ENCODE measurements at places on chromosomes 11 and 22.
A peak's percentile ranks its signal among the peaks of the same experiment; 100 is the strongest.

GRCh38 chr22:46626911-46627805, 7.0 kb downstream of the GRAMD4 start:
- no peak for DNase-seq

DNA sequence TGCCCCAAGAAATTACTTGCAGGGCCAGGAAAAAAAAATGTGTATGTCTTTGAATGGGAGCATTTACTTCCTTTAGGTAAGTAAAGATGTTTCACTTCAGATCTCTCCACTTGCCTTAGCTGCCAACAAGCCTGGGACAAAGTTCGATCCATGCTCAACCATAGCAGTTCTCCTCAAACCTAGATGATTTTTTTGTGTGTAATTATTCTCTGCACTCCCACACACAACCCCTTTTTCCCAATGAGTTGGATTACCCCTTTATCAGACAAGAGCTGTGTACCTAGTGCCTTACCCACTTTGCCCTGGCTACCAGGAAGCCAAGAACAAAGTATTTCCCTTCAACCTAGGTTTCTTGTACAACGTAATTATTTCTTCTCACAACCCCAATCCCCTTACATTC, 35.6 kb downstream of the TPBGL start:
- peak; percentile 1 for DNase-seq

GRCh38 chr11:130400781-130401483, 27.5 kb downstream of the ADAMTS8 start:
- DNase-seq: no peak

DNA sequence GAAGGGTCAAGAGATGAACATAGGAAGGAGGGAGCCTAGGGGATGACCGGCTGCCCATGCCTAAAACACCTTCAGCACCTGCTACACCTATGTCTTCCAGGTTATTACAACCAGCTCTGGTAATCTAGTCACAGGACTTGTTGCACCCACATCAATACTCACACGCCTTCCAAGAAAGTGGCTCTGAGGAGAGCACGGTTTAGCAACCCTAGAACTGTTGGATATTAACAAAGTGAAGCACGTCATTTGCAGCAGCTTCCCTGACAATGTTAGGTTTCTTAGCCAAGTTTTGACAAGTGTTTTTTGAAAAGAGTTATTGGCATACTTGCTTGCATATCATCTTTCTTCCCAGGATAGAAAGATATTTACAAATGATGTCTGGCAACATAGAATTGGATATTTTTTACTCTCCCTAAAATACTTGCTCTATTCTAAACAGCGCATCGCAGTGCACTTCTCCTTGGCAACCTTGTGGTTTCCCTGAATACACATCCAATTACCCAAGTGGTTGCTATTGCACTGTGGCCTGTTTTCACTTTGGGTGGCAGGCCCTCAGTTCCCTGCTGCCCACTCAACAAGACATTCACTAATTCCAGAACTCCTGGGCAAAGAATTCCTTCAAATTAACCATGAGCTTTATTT, 94.3 kb upstream of the ARHGAP42 start:
- no peak for DNase-seq

DNA sequence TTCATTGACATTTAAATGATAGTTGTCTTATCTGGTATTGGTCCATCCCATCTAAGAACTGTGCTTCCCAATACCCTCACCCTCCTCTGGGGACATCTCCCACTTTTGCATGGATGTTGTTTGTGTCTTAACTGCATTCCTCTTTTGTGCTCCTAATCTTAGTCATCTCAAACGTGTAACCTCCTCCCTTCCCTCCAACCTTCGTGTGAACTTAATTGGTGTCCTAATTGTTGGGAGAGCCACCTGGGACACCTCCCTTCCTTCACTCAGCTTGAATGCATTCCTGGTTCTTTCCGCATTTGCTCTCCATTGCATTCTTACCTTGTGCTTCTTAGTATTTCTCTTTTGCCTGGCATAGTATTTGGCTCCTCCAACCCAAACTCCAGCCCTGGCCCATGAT, 9.8 kb upstream of the ELMOD1 start:
- no peak for DNase-seq

- DNase-seq: peak; percentile 32
Observed at GRCh38 chr11:62573006-62573591, 592 bp downstream of the EEF1G start.

DNA sequence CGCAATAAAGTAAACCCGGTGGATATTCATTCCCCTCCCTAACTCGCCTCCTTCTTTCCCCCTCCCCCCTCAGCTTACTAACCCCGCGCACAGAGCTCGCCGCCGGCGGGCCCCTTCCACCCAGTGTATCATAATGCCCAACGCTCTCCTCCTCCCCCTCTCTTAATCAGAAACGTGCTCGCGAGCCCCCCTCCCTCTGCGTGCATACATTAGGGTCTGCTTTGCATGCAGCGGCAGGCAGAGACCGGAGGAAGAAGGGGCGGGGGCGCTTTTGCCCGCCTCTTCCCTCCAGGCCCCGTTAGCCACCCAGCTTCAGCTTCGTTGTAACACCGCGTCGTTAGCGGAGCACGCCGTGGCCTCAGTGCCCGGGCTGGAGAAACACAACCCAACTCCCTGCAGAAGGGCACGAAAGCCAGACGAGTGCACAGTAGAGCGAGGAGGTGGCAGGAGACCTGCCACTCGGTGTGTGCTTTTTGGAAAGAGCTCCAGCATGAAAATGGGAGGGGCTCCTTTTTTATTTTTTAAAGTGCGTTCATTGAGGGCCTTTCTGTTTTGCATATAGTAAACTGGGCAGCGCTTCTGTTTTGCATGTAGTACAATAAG, 901 bp upstream of the KMT2A start:
- peak; percentile 77 for DNase-seq
